ENCODE measurements at places on chromosomes 11 and 22.

DNA sequence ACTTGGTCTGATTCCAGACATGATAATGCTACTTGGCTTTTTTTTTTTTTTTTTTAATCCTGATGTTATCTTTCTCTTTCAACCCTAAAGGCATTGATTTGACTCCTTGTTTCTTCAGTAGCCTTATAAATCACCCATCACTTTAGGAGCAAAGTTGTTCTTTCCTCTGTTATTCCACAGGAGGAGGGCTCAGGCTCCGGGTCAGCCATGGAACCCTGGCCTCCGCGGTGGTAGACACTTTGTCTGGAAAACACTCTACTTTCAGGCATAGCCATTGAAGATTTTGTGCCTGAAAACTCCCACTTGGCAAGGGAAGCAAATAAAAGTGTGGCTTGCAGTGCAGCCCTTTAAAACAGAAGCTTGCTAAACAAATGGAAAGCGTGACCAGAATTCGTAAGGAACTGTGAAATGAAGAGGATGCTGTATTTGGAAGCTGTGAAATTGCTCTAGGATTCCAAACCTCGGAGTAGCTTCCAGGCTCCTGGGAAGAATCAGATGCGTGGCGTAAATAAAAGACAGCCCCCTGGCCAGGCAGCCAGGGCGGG is 44.9 kb downstream of the ARHGAP8 start:
- DNase-seq = no peak

GRCh38 chr22:50677493-50678217 is 5.0 kb downstream of the SHANK3 start:
- DNase-seq = no peak

GRCh38 chr11:77454867-77455655 is 18.8 kb downstream of the PAK1 start:
- no peak for DNase-seq

- no peak for DNase-seq
Observed at GRCh38 chr11:46659908-46660307, 40.5 kb downstream of the ARHGAP1 start.

GRCh38 chr11:130071211-130071712 is 1.6 kb downstream of the APLP2 start:
- no peak for DNase-seq

DNA sequence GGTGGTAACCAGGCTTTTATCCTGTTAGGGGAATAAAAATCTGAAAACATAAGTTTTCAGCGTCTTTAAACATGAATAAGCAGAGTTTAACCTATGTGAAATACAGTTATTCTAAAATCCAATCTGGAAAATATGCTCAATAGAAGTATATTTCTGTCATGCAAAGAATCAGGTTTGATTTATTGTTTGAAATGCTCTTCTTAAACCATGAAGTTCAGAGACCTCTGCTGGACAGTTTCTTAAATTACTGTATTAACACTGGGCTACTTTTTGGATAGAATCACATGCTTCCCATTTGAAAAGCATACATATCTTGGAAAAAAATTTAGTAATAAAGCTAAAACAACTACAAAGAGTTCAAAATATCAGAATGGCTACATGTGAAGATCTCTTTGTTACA is 25.4 kb downstream of the APIP start:
- no peak for DNase-seq

DNA sequence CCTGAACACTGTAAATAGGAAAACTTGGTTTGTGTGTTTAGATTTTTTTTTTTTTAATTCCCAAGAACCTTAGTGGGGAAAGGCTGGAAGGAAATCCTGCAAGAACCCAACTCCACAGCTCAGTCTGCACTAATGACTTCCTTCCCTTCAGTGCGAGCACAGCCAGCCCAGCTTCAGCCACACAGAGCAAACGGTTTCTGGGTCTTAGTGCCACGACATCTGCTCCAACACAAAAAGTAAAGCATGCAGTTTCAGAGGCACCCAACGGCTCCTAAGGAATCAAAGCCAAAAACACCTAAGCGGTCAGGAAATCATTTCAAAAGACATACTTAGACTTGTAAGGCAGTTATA is 236.1 kb downstream of the TTC28 start:
- DNase-seq = peak; percentile 24

- no peak for DNase-seq
Observed at GRCh38 chr11:114713756-114714155, 35.4 kb downstream of the NXPE2 start.

DNA sequence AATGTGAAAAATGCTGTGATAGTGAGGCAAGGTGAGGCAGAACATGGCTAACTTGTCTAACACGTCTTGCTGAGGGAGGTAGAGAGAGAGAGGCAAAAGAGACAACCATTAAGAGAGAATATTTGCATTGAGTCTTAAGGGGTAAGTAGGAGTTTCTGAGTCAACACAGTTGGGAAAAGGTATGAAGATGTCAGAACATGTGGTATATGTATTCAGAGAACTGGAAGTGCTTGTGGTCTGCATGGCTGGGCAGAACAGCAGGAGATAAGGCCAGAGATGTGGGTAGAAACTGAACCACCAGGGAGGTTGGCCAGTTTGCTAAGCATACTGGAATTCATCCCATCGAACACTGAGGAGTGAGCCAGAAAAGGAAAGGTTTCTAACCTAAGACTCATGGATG is 25.0 kb upstream of the SLC5A1 start:
- DNase-seq = no peak
